ENCODE measurements at places on chromosomes 7 and 10. TPM values are rescaled to one million over a fixed set of nuclear protein-coding genes. Genes with fewer than 3 reads are reported as not detected.

DNA sequence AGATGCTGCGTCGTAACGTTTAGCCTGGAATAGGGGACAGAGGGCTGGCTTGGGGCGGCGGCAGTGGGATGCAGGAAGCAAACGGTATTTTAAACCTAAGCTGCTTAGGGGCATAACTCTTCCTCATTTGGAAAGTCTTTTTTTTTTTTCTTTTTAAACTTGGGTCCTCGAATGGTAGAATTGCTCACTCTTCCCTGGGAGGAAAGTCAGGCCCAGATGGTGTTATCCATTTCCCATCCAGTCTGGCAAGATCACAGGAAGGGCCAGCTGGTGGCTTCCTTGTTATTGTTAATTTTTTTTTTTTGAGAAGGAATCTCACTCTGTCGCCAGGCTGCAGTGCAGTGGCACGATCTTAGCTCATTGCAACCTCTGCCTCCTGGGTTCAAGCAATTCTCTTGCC, 56.6 kb downstream of the TMEM209 start:
- H3K36me3 ChIP-seq = no peaks in the 10 kb centered on the region
- H3K4me3 ChIP-seq = no peak overlapping the region
- DNase-seq = no peak
- peaks cover 7% of the 10 kb centered on the region for H3K4me1 ChIP-seq
- H3K27ac ChIP-seq = no peak overlapping the region

- H3K4me1 ChIP-seq = no peaks in the 10 kb centered on the region
Measured at GRCh38 chr7:155749578-155749977, 62.7 kb downstream of the SHH start.

- no peaks in the 10 kb centered on the region for H3K36me3 ChIP-seq
- DNase-seq = no peak
- no peak overlapping the region for H3K27ac ChIP-seq
Measured at GRCh38 chr7:81308643-81309322, 389.9 kb upstream of the SEMA3C start.

DNA sequence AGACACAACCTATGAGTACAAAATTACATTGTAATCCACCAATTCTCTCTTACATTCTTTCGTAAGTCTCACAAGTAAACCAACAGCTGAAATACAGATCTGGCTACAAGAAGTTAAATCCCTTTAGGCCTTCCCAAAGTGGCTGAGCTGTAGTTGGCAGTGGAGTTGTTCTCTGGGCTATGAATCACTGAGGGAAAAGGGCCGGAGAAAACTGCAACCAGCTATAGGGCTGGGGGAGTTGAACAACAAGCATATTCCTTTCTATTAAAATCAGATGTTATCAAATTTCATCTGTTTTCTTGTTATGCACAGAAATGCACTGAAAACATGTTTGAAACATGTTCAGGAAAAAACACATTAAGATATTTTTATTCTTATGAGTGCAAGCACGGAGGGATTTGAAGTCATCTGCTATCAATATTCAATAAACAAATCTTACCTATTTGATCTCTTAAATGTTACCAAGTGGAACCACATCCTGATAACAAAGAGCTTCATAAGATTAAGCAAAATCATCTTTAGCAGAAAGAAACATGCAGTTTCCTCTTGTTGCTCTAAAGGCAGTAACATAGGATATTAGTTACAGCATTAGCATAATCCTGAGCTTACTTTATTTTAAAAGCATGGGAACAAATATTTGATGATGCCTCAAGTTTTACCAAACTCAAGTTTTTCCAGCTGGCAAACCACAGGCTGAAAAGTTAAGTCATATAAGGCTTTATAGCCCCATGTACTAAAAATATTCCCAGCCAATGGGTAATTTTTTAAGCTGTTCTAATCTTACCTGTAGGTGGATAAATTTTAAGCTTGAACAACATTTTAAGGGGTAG, 212.7 kb downstream of the TAX1BP1 start:
- no peaks in the 10 kb centered on the region for H3K27me3 ChIP-seq
- no peak for DNase-seq
- H3K4me1 ChIP-seq = no peaks in the 10 kb centered on the region
- H3K4me3 ChIP-seq = no peak overlapping the region
- no peaks in the 10 kb centered on the region for H3K36me3 ChIP-seq

- H3K27ac ChIP-seq = no peak overlapping the region
- no peaks in the 10 kb centered on the region for H3K36me3 ChIP-seq
- H3K4me1 ChIP-seq = no peaks in the 10 kb centered on the region
- H3K27me3 ChIP-seq = no peaks in the 10 kb centered on the region
Measured at GRCh38 chr7:53697913-53698312, 662.5 kb downstream of the POM121L12 start.

Gene CFAP70
- total RNA-seq = 1.3 TPM

Gene FXYD4
- total RNA-seq = not detected

Gene STEAP4
- 12.8 TPM for total RNA-seq
